Tracheal epithelial cell (primary cell): ENCODE measurements at places on chromosomes 5 and 9. TPM values are rescaled to one million over a fixed set of nuclear protein-coding genes. Genes with fewer than 3 reads are reported as not detected.

PCDHGC4 gene
- under 0.01 and 0.48 TPM in 2 replicates for total RNA-seq

ST6GALNAC4 gene
- 32.0 and 37.7 TPM in 2 replicates for total RNA-seq

PRRX2 gene
- total RNA-seq: 0.24 TPM in 1 of 2 replicates, not detected in the other

FAM169A gene
- total RNA-seq: 9.4 and 16.4 TPM in 2 replicates

EMB gene
- 31.3 and 42.6 TPM in 2 replicates for total RNA-seq

FOXD4L4 gene
- not detected in 2 replicates for total RNA-seq

PCDHGA3 gene
- total RNA-seq: under 0.01 and 0.21 TPM in 2 replicates

RNF14 gene
- 58.1 and 64.4 TPM in 2 replicates for total RNA-seq

SLC23A1 gene
- total RNA-seq: 0.24 TPM in 1 of 2 replicates, not detected in the other

WDR70 gene
- total RNA-seq: 18.1 and 19.4 TPM in 2 replicates

PCDHA6 gene
- 0.43 and 0.48 TPM in 2 replicates for total RNA-seq

C9 gene
- not detected in 2 replicates for total RNA-seq

GBGT1 gene
- total RNA-seq: 1.3 and 1.7 TPM in 2 replicates

PTAR1 gene
- total RNA-seq: 29.4 and 53.5 TPM in 2 replicates

COL27A1 gene
- total RNA-seq: 1.9 and 5.5 TPM in 2 replicates

TOR4A gene
- 35.6 and 36.1 TPM in 2 replicates for total RNA-seq
